CD8-positive, alpha-beta T cell (primary cell): ENCODE measurements at places on chromosomes 7 and 10.

- no peak for DNase-seq
Measured at GRCh38 chr7:22868509-22868908, 45.9 kb upstream of the TOMM7 start.

DNA sequence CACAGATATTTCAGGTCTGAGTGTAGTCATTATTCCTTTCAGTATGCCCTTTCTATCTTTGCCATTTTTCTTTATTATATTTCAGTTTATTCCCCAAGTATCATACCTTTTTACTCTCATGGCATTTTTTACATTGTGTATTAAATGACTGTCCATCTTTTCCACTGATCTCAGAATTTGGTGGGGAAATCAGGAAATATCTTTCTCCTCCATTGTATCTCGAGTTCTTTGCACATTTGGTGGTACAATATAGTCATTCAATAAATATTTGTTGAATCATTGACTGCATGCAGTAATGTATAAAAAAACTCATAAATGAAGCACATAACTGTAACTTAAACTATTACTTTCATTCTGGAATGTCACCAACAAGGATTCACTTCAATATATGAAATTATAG lies 354.7 kb downstream of the HGF start:
- no peak for DNase-seq

- DNase-seq, result no peak
Measured at GRCh38 chr7:47344171-47344955, 237.5 kb downstream of the TNS3 start.

DNA sequence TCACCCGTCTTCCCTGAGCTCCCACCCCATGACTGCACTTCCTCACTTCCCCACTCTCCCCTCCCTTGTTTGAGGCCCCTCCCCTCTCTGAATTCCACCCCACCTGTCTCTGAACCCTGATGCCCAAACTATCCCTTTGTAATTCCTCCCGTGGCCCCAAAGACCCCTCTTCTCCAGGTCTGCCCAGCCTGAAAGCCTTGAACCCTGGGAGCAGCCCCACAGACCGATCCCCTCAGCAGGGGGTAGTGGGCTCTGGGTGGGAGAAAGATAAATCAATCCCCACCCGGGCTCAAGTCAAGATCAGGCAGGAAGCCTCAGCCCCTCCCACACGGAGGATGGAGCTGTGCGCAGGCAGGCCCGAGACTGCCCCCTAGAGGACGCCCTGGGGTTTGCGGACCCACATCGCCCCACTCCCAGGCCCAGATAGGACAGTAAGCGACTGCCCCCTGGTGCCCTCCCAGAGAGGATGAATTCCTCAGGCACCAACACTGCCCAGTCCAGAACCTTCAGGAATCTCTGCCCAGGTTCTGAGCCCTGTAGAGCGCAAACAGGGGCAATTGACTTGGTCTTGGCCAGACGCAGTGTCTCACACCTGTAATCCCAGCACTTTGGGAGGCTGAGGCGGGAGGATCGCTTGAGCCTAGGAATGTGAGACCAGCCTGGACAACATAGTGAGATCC lies 11.7 kb downstream of the HSPB1 start:
- DNase-seq, result peak; percentile 96

- no peak for DNase-seq
Measured at GRCh38 chr10:76981251-76981650, 656.4 kb downstream of the KCNMA1 start.

- DNase-seq, result no peak
Measured at GRCh38 chr7:98110249-98111022, 3.8 kb downstream of the LMTK2 start.

- no peak for DNase-seq
Measured at GRCh38 chr10:11224321-11224720, 206.6 kb downstream of the CELF2 start.

- no peak for DNase-seq
Measured at GRCh38 chr10:44237364-44238049, 147.4 kb downstream of the CXCL12 start.
